ENCODE measurements at places on chromosomes 7 and 10.

DNA sequence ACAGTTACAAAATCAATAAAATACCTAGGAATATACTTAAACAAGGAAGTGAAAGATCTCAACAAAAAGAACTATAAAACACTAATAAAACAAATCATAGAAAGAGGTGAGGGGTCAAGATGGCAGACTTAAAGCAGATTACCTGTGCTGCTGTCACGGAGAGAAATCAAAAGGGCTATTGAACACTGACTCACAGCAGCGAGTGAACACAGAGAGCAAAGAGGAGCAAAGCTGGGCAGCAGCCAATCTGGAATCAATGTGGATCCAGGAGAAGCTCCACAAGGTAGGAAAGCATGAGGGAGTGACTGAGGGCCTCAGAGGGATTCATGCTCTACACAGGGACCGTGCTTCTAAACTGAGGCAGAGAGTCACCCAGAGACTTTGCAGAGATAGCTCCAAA, 562.0 kb upstream of the SEMA3D start:
- no peak for DNase-seq

- DNase-seq: no peak
Measured at GRCh38 chr10:69151984-69152383, 28.0 kb downstream of the VPS26A start.

DNA sequence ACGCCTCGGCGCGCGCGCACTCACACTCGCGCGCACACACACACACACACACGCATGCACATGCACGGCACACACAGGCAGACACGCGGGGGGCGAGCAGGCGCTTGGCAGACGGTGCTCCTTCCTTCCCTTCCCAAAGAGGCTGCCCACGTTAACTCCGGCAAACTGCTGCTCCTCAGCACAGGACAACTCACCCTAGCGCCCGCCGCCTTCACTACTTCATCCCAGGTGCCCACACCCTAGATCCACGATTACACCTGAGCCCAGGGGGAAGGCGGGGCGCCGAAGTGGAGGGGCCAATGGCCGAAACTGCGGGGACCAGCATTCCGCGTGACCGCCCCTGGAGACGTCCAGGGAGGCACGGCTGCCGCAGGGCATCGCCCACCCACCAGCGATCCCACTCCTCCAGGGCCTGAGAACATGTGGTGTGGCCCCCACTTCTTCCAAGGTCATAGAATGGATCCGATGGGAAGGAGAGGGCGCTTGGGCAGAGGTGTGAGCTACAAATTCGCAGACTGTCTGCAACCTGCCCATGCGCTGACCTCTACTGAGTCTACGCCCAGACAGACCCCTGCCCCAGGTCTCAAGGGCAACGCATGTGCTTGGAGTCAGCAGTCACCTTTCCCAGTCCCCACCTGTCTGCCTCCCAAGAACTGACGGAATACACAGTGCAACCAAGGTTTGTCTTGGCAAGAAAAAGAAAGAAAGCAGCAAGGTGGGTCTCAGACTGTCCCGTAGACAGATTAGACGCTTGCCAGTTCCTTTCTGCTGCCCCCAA, 74.6 kb downstream of the CALN1 start:
- DNase-seq: no peak

DNA sequence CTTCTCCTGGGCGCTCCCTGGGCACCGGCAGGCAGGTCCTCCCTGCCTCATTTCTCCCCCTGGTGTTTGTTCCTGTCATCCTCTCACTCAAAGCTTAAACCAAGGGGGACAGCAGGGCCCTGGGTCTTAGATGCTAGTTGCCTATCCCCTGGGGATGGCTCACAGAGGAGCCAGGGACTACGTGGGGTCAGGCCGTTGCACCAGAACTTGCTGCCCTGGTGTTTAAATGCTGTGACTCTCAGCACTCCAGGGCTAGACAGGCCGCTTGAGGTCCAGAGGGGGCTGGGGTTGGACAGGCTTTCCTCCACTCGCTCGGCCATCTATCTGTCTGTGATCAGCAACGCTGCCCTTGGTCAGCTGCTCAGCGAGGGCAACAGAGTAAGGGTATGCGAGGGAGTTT, 340.3 kb downstream of the CXCL12 start:
- no peak for DNase-seq

- no peak for DNase-seq
Measured at GRCh38 chr7:6268023-6268900, 4.2 kb downstream of the CYTH3 start.

DNA sequence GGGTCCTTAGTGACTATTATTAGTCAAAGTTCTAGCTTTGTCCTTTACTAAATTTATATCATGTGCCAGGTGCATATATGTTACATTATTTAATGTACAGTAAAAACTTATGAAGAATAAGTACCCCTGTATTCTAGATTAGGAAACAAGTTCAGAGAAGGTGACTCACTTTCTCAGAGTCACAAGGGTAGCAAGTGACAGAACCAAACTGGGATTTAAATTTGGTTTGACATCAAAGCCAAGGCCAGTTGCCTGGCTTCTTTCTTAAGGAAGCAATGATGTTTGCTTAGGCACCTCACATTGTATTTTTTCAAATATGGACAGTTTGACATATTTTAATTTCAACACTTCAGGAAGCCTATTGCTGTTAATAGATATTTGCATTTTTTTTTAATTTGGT, 2.5 kb downstream of the LSM8 start:
- DNase-seq: no peak

- DNase-seq: no peak
Measured at GRCh38 chr7:39979406-39980073, 29.5 kb downstream of the CDK13 start.

GRCh38 chr7:102193806-102194205, 92.9 kb upstream of the SH2B2 start:
- no peak for DNase-seq

DNA sequence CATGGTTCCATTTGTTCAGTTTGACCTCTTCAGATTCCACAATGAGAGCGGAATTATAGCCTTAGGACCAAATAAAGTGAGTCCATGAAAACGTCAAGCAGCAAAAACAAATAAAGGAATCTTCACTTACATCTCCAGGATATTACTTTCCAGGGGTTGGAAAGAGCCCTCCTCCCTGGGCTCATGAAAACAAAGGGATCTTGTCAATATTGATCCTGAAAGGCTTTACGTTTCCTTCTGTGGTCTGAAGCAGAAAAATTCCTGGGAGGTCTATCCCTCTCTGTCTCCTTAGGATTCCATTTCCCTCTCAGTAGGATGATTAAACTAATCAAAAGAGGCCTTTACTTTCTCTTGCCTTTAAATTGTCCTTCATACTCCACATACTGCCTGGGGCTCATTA, 293.5 kb downstream of the GPAM start:
- no peak for DNase-seq

DNA sequence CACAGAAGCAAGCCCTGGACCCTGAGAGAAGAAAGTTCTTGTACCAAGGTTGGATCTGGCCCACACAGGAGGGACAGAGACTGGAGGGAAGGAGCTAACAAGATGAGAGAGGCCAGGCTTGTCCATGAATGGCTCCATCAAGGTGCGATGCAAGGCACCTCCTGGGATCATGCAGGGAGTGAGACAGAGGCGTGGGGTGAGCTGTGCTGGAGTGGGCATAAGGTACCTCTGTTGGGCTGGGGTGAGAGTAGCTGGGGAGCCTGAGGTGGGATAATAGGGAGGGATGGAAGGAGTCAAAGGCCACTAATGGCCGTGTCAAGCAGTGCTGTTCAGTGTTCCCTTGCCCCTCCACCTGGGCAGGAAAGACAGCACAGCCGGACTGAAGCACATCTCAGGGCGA, 9.9 kb downstream of the TMEM72 start:
- DNase-seq: no peak

- no peak for DNase-seq
Measured at GRCh38 chr7:64625114-64626082, 40.5 kb upstream of the ZNF107 start.

DNA sequence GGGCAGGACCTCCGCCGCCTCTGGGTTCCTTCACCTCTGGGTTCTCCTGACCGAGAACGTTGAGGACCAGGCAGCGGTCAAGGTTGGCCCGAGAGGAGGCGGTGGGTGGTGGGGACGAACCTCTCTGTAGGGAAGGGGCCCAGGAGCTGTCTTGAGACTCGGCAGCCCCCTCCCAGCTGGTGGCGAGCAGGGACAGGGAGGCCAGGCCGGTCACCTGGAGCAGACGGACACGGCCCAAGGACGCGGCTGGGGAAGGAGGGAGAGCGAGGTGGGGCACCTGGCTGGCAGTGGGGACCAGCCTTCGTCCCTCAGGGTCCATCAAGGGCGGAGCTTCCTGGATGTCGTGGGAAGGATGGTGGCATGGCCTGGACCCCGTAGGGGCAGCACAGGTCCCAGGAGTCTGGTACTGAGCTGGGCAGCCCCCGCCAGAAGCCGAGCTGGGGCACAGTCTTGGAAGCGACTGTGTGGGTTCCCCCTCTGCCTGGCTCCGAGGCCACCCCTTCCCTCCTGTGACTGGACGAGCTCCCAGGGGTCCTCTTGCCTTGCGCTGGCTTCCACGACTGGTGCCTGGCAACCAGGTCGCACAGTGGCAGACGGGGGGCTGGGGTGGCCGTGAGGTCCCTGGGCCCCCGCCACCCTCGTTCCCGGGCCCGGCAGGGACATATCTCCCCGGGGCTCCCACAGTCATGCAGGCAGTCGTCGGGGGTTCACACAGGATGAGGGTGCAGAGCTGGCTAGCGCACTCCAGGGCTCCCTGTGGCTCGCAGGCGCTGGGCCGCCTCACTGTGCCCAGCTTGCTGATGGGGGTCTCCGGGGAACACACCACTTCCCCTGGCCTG, 89.9 kb downstream of the DNAJB6 start:
- no peak for DNase-seq

GRCh38 chr7:26267601-26268166, 24.0 kb upstream of the SNX10 start:
- no peak for DNase-seq

DNA sequence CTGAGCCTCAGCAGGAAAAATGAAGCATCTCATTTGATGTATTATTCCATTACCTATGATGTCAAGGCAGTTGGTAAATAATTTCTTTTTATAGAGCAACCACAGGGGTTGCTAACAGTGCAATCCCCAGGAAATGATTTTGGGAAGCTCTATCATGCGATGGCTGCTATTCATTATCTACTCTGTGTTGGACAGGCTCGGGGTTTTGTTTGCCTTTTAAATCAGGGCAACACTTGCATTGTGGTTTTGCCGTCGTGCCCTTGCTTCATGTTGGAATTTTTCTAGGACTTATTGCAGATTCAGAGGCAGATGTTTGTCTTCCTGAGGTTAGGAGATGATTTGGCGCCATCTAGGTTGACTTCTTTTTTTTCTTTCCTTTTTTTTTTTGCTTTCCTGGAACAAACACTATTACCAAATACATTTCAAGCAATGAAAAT, 128.4 kb downstream of the BICC1 start:
- DNase-seq: no peak

- DNase-seq: no peak
Measured at GRCh38 chr10:90224791-90225566, 523.6 kb downstream of the KIF20B start.

- no peak for DNase-seq
Measured at GRCh38 chr10:8331387-8331786, 276.9 kb downstream of the GATA3 start.

- DNase-seq: no peak
Measured at GRCh38 chr10:132371641-132372081, 25.3 kb upstream of the PWWP2B start.

- no peak for DNase-seq
Measured at GRCh38 chr10:82924711-82925110, 1049.7 kb downstream of the NRG3 start.

DNA sequence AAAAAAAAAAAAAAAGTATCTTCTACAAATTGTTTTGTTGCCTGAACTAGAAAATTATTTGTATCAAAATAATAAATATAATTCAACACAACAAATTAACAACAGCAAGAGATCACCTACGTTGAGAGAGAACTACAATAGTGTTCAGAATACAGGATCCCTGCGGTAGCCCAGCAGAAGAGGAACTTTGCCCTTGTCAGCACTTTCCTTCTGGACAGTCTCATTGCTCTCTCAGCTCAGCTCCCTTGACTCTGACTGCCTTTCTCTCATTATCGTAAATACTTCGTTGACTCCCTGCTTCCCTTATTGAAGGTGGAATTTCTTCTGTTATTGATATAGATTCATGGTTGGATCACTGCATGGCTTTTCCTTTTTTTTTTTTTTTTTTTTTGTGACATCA, 469.5 kb upstream of the VSTM2A start:
- no peak for DNase-seq

GRCh38 chr7:16905300-16906044, 23.7 kb upstream of the AGR3 start:
- no peak for DNase-seq

GRCh38 chr7:135317676-135318325, 84.2 kb downstream of the STRA8 start:
- no peak for DNase-seq

DNA sequence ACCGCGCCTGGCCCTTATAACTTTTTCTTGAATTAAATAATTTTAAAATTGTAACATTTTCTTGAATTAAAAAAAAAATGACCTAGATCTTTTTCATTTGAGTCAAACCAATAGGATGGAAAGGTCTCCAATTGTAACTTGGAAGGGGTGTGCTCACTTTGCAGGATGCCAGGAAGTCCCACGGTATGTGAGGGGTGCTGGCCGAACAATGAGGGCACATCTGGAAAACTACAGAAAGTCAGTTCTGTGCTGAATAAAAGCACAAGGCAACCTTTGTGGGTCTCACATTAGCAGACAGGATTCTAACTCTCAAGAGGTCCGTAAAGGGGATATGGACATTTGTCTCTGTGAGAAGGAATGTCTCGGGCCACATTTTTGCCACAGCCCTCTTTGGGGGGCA, 52.8 kb upstream of the PDLIM1 start:
- no peak for DNase-seq

DNA sequence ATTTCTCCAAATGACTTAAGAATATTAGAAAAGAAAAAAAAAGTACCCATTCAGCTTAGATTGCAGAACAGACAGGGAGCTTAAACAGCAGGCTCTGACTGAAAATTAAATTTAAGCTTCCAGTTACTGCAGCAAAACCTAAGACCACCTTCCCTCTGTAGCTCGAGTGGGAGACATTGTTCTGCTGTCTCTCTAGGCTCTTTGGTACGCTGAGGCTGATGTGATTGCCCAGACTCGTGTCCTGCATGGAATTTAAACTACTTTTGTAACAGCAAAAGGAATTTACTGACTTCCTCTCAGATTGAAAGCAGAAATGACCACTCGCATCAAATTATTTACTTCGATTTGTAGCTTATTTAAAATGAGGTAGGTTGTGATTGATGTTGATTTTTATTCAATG, 124.6 kb downstream of the LRRTM3 start:
- DNase-seq: no peak

DNA sequence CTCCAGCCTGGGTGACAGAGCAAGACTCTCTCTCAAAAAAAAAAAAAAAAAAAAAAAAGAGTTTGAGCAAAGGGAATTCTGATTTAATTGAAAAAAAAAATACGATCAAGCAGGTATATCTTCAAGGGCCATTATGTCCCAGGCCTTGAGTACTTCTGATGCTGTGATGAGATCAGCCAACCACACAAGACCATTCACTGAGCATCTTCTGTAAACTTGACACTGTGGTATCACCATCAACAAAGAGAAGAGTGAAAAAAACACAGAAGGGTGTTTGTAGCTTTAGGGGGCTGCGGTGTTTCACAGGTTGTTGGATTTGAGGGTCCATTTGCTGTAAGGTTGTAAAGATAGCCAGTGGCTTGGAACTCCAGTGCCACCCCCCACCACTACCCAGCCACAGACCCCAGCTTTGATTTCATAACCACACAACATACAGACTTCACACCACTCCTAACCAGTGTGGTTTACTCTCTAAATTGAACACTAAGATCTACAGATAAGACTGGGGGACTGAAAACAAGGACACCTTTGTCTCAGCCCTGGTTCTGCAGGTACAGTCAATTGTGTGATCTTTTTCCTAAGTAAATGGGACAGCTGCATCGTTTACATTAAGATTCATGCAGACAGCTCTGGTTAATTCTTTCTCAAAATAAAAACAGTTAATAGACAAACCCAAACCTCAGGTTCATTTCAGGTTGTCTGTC, 66.4 kb downstream of the CDC123 start:
- DNase-seq: no peak

All from activated CD4-positive, CD25-positive, alpha-beta regulatory T cell (primary cell).